CD4-positive, alpha-beta T cell treated with Interleukin-2 at 100 ng/mL for 4 hours (primary cell): ENCODE measurements at places on chromosomes 6 and 20.
A peak's percentile ranks its signal among the peaks of the same experiment; 100 is the strongest.

GRCh38 chr6:89239338-89239737 lies 22.2 kb upstream of the GABRR1 start:
- peak; percentile 25 for DNase-seq

GRCh38 chr6:155444952-155445903 lies 10.4 kb downstream of the NOX3 start:
- no peak for DNase-seq

- DNase-seq: no peak
Observed at GRCh38 chr20:39108746-39109145, 146.6 kb downstream of the DHX35 start.

DNA sequence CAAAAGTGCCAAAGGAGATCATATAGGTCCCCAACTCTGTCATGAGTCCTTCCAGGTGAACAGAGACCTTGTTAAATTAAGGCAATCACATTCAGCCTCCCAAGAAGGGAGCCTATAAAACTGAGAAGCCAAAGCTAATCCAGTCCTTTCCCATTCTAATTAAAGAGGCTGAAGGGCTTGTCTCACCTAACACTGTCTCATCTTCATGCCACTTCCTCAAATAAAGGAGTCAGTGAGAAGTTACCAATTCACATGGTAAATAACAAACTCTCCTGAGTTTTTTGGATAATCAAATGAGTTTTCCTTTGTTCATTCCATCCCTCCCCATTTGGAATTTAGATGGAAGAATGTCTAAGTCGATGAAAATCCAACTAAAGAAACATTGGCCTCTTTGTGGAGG lies 242.8 kb downstream of the UST start:
- DNase-seq: no peak
